ENCODE measurements at places on chromosomes 11 and 22. TPM values are rescaled to one million over a fixed set of nuclear protein-coding genes. Genes with fewer than 3 reads are reported as not detected.
A peak's percentile ranks its signal among the peaks of the same experiment; 100 is the strongest.

GRCh38 chr11:64931290-64931689 lies 4.4 kb downstream of the GPHA2 start:
- no peak overlapping the region for H3K27ac ChIP-seq
- H3K4me1 ChIP-seq = peaks cover 11% of the 10 kb centered on the region
- peaks cover 26% of the 10 kb centered on the region for H3K36me3 ChIP-seq
- no peak overlapping the region for H3K4me3 ChIP-seq

DNA sequence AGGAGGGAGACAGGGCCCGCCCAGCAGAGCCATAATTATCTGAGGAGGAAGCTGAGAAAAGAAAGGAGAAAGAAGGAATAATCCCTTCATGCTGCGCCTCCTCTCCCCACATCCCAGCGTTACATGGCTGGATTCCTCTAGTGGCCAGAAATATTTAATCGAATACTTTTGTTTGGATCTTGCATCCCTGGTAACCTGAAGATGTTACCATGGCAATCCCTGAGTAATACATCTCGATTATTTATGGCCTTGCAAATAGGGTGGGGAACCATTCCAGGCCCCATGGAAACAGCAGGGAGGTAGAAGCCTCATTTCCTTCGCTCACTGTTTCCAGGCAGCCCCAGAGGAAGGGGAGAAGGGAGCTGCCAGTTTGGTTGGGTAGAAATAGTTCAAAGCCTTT lies 357.7 kb downstream of the BUD13 start:
- H3K36me3 ChIP-seq = no peaks in the 10 kb centered on the region
- no peak overlapping the region for H3K4me3 ChIP-seq
- DNase-seq = no peak
- no peak overlapping the region for H3K27ac ChIP-seq
- H3K4me1 ChIP-seq = no peaks in the 10 kb centered on the region

C11orf87 gene
- 9.0 TPM for total RNA-seq

GRCh38 chr22:17436981-17437412 lies 67.7 kb downstream of the CECR2 start:
- peaks cover 9% of the 10 kb centered on the region for H3K27me3 ChIP-seq
- DNase-seq = no peak
- no peaks in the 10 kb centered on the region for H3K36me3 ChIP-seq
- H3K4me1 ChIP-seq = peaks cover 3% of the 10 kb centered on the region
- H3K27ac ChIP-seq = no peak overlapping the region

DNA sequence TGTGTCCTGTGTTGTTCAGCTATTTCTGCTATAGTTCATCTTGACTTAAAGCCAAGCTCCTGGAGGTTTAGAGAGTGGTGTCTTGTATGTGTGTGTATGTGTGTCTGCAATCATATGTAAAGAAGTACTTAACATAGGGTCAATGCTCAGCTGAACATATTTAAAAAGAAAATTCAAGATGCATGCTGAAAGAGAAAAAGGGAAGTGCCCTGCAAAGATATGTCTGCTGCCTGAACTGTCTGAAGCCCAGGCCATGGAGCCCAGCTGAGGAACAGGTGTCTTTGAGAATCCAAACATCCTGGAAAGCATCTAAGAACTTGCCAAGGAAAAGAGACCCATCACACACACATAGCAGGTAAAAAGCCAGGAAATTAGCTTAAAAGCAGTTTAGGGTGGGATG lies 6.6 kb downstream of the TCN1 start:
- no peak for DNase-seq
- H3K4me1 ChIP-seq = no peaks in the 10 kb centered on the region
- peaks cover 2% of the 10 kb centered on the region for H3K27me3 ChIP-seq
- H3K4me3 ChIP-seq = no peak overlapping the region
- no peak overlapping the region for H3K27ac ChIP-seq
- no peaks in the 10 kb centered on the region for H3K36me3 ChIP-seq

CRYBA4 gene
- not detected for total RNA-seq

DNA sequence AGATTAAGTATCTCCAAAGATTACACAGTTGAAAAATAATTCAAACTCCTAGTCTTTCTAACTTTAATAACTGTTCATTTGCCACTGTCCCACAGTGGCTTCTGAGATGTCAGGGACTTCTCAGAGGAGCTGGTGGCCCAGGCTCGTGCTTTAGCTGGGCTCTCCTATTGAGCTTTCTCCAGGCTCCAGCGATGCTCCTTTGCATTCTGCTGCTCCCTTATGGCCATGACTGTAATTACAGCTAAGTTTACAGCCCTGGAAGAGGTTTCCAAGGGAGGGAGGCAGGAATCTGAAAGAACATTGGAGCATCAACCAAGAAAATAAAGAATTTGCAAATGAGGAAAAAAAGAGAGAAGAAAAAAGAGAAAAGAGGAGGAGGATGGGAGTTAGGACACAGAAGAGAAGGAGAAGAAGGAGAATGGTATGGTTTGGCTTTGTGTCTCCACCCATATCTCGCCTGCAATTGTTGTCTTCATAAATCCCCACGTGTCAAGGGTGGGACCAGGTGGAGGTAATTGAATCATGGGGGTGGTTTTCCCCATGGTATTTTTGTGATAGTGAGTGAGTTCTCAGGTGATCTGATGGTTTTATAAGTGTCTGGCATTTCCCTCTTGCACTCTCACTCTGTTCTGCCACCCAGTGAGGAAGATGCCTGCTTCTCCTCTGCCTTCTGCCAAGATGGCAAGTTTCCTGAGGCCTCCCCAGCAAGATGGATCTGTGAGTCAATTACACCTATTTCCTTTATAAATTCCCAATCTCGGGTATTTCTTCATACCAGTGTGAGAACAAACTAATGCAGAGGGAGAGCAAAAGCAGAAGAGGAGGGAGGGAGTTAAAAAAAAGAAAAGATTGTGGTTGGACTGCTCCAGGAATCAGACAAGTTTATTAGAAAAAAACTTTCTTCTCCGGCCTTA lies 857.0 kb downstream of the KCNA4 start:
- peaks cover 2% of the 10 kb centered on the region for H3K4me1 ChIP-seq
- no peak for DNase-seq
- H3K27me3 ChIP-seq = no peaks in the 10 kb centered on the region
- no peak overlapping the region for H3K27ac ChIP-seq

FAM180B gene
- total RNA-seq = 0.52 TPM

DNA sequence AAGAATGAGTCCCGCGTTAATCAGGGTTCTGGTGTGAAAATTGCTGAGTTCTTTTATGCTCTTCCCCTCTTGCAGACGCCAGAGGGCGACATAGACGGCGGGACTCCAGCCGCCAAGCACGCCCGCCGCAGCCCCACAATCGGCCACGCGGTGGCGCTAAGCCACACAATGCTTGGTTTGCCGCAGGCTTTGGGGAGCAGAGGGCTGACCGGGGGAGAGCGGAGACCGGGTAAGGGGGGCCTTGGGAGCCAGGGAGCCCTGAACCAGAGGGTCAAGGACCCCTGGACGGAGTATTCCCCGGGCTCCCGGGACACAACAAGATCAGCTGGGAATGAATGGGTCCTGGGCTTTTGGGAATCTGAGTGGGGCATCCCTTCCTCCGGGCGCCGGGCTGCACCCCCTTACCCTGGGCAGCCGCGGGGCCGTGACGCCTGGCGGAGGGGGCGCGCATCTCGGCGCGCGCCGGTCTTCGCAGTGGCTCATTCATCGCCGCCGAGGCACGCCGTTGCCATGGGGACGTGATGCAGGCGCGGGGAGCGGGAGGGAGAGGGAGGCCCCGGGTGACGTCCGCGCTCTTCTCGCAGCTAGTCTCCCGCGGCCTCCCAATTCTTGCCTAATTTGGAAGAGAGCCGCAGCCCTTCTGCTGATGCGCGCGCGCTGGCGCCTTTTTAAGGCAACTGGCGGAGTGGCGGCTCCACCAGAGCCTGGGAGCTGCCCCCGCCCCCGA lies 12.2 kb upstream of the NPAS4 start:
- peak overlapping the region; percentile 78 for H3K4me3 ChIP-seq
- H3K27ac ChIP-seq = no peak overlapping the region
- H3K36me3 ChIP-seq = no peaks in the 10 kb centered on the region
- peak; percentile 97 for DNase-seq
- H3K4me1 ChIP-seq = peaks cover 8% of the 10 kb centered on the region

- H3K4me1 ChIP-seq = no peaks in the 10 kb centered on the region
- H3K27ac ChIP-seq = no peak overlapping the region
- peak; percentile 79 for DNase-seq
- no peak overlapping the region for H3K4me3 ChIP-seq
- H3K27me3 ChIP-seq = no peaks in the 10 kb centered on the region
Measured at GRCh38 chr22:19066531-19067271, 55.5 kb downstream of the DGCR2 start.

DNA sequence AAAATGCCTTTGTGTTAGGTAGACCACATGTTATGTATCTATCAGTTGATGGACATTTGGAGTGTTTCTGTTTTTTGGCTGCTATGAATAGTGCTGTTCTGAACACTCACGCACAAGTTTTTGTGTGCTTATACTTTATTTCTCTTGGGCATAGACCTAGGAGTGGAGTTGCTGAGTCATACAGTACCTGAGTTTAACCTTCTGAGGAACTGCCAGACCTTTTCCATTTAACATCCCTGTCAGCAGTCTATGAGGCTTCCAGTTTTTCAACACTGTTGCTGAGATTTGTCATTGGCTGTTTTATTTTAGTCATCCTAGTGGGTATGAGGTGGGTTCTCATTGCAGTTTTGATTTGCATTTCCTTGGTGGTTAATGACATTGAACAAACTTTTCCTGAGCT lies 4.4 kb downstream of the CTTN start:
- no peak for DNase-seq
- no peak overlapping the region for H3K4me3 ChIP-seq
- H3K4me1 ChIP-seq = peaks cover 18% of the 10 kb centered on the region

- H3K36me3 ChIP-seq = peaks cover 2% of the 10 kb centered on the region
- H3K27ac ChIP-seq = no peak overlapping the region
- no peak overlapping the region for H3K4me3 ChIP-seq
- H3K27me3 ChIP-seq = no peaks in the 10 kb centered on the region
- H3K4me1 ChIP-seq = peaks cover 31% of the 10 kb centered on the region
Measured at GRCh38 chr11:2393111-2393868, 7.3 kb upstream of the TSSC4 start.

DNA sequence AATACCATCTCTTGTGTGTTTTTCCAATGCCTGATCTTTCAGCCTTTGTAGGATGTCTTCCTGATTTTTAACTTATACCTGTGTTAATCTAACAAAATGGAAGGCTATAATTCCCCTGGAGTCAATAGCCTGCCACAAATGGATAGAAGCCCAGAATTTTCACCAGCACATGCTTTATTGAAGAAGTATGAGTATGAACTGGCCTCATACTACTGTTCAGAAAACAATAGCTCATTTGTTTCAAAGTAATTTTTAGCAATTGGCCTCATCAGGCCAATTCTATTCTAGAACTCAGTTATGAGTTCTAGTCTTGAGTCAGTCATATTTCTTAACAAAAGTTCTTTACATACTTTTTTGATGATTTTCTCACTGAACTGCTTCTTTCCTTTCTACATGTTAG lies 40.6 kb upstream of the SLC37A2 start:
- no peaks in the 10 kb centered on the region for H3K4me1 ChIP-seq
- no peaks in the 10 kb centered on the region for H3K27me3 ChIP-seq
- DNase-seq = no peak

- H3K27ac ChIP-seq = no peak overlapping the region
- no peak overlapping the region for H3K4me3 ChIP-seq
- H3K36me3 ChIP-seq = peaks cover 3% of the 10 kb centered on the region
- DNase-seq = no peak
Measured at GRCh38 chr22:29138556-29139305, 65.9 kb downstream of the KREMEN1 start.

GRCh38 chr11:94734563-94735275 lies 33.4 kb upstream of the AMOTL1 start:
- H3K27me3 ChIP-seq = no peaks in the 10 kb centered on the region
- no peaks in the 10 kb centered on the region for H3K36me3 ChIP-seq
- H3K4me1 ChIP-seq = peaks cover 31% of the 10 kb centered on the region
- H3K27ac ChIP-seq = no peak overlapping the region
- no peak for DNase-seq

SESN3 gene
- total RNA-seq = 84.8 TPM

- DNase-seq = no peak
- H3K4me3 ChIP-seq = no peak overlapping the region
- H3K27ac ChIP-seq = no peak overlapping the region
Measured at GRCh38 chr11:73652046-73652730, 5.8 kb downstream of the PLEKHB1 start.

HBD gene
- total RNA-seq = not detected

GRCh38 chr11:19311308-19312030 lies 70.7 kb upstream of the E2F8 start:
- H3K4me1 ChIP-seq = no peaks in the 10 kb centered on the region
- no peaks in the 10 kb centered on the region for H3K36me3 ChIP-seq
- peaks cover 28% of the 10 kb centered on the region for H3K27me3 ChIP-seq
- no peak overlapping the region for H3K27ac ChIP-seq

GRCh38 chr22:37609240-37610152 lies 862 bp downstream of the GGA1 start:
- no peaks in the 10 kb centered on the region for H3K36me3 ChIP-seq
- H3K4me3 ChIP-seq = peak overlapping the region; percentile 85
- peak overlapping the region; percentile 88 for H3K27ac ChIP-seq
- DNase-seq = no peak
- peaks cover 10% of the 10 kb centered on the region for H3K27me3 ChIP-seq

- no peak for DNase-seq
- H3K36me3 ChIP-seq = no peaks in the 10 kb centered on the region
- H3K27me3 ChIP-seq = peaks cover 23% of the 10 kb centered on the region
- H3K4me1 ChIP-seq = no peaks in the 10 kb centered on the region
- no peak overlapping the region for H3K4me3 ChIP-seq
Measured at GRCh38 chr11:120978701-120979100, 45.2 kb upstream of the TBCEL start.

DNA sequence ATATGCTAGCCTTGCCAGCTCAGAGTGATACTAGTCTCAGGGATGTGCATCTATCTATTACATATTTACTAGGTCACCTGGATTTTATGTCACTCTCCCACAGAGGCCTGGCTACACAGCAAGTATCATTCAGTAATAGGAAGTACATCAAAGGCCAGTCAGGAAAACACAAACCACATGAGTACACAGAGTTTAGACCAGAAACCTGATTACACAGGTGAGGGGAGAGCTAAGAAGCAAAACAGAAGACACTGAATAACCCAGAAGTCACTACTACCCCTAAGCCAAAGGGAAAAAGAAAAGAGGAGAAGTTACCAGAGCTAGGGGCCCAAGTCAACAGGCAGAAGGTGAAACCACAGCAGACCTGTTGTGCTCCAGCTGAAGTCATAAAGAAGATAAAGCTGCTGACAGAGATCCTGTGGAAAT lies 13.3 kb downstream of the LPXN start:
- no peak overlapping the region for H3K4me3 ChIP-seq
- no peak overlapping the region for H3K27ac ChIP-seq
- H3K4me1 ChIP-seq = no peaks in the 10 kb centered on the region
- H3K27me3 ChIP-seq = no peaks in the 10 kb centered on the region

- DNase-seq = peak; percentile 71
- H3K27me3 ChIP-seq = peaks cover 22% of the 10 kb centered on the region
- H3K27ac ChIP-seq = no peak overlapping the region
Measured at GRCh38 chr11:2772544-2773031, 72.8 kb upstream of the KCNQ1OT1 start.

PATE4 gene
- not detected for total RNA-seq

SERPIND1 gene
- total RNA-seq = not detected

- no peak for DNase-seq
Measured at GRCh38 chr11:81278991-81279390, 1454.7 kb downstream of the FAM181B start.

DNA sequence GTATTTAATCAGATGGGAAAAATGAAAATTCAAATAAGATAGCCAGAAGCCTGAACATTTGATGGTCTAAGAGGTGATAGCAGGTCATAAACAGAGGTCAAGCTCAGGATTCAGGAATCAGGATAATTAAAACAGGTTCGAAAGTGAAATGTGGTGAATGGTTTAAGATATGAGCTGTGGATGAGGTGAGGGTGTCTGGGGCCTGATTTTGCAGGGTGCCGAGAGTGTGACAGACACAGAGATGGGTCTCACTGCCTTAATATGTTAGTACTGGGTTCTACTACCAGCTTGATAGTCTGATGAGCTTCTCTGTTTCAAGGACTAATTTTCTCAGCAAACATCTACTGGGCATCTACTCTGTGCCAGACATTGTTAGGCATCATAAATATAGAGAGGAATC lies 19.9 kb upstream of the EMSY start:
- H3K27ac ChIP-seq = no peak overlapping the region
- H3K4me1 ChIP-seq = no peaks in the 10 kb centered on the region
- no peaks in the 10 kb centered on the region for H3K36me3 ChIP-seq
- peaks cover 7% of the 10 kb centered on the region for H3K27me3 ChIP-seq
